ENCODE measurements at places on chromosomes 6 and 20.
A peak's percentile ranks its signal among the peaks of the same experiment; 100 is the strongest.

GRCh38 chr6:168050881-168051586 is 28.0 kb downstream of the FRMD1 start:
- DNase-seq = no peak

DNA sequence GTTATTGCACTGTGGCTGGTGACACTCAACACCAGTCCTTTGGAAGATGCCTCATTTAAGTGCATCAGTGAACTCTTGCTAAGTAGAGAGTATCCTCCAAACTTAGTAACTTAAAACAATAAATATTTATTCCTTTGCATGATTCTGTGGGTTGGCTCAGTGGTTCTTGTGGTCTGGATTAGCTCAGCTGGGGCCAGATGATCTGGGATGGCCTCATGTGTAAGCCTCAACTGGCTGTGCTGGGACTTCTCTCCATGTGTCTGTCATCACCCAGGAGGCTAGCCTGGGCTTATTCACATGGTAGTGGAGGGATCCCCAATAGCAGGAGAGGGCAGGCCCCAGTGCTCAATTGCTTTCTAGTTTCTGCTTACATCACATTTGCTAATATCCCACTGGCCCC is 8.3 kb downstream of the LRRN4 start:
- no peak for DNase-seq

DNA sequence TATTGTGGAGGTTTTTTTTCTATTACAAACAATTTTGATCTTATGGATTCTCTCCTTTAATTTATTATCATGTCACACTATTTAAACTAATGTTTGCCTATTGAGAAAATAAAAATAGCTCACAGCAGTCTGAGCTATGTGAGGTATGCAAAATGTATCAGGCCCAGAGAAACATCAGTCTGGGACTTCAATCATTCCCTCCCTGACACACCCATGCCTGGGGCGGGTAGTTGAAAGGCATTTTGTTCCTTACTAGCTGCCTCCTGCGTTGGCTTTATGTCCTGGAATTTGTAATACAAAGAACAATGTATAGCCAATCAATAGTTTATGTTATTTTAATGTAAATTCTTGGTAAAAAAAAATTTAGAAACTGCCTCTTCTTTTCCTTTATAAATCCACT is 403.3 kb downstream of the EPM2A start:
- no peak for DNase-seq

DNA sequence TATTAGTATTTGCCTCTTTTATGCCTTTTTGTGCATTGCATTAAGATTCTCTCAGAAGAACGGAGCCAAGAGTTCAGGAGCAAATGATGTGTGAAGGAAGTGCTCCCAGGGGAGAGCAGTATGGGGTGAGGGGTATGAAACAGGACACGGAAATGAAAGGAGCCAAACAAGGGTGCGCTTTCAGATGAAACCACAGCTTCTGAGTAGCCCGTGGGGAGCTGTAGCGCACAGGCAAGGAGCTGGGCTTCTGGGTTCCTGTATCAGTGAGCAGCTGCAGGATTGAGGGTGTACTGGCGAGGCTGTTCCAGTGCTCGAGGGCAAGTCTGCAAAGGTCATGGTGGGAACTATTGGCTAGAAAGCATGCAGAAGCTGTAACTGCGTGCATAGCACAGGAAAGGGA is 25.4 kb downstream of the ANKEF1 start:
- no peak for DNase-seq

DNA sequence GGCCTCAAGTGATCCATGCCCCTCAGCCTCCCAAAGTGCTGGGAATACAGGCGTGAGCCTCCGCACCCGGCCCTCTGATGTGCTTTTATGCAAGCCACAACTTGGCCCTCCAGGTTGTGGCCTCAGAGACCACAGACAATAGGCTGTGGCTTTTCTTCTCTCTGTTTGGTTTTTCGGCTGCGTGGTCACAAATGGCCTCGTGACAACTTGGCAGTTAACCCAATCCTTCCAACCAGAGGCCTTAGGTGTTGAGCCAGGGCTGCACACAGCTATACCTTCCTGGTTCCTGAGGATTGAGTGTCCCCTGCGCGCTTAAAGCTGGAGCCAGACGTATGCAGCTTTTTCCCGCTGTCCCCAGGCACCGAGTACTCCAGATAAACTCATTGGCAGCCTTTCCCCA is 6.3 kb upstream of the TGM3 start:
- no peak for DNase-seq

- DNase-seq = no peak
These were observed at the start of gene RIN2 for GRCh38 chr20:19758133-19758500. TSS of gene RIN2 (plus strand) at chr20:19758258. CDS start at chr20:19889602, 131,344 bp downstream.

DNA sequence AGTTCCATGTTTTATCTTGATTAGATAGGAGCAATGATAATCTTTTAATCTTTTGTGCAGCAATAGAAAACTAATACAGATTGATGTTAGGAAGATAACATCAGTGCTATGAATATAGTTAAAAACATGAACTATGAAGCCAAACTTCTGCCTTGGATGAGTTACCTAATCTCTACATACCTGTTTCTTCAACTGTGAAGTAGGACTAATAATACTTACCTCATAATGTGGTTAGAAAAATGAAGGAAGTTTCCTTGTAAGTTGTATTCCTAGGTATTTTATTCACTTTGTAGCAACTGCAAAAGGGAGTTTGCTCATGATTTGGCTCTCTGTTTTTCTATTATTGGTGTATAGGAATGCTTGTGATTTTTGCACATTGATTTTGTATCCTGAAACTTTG is 111.9 kb downstream of the FRK start:
- no peak for DNase-seq

DNA sequence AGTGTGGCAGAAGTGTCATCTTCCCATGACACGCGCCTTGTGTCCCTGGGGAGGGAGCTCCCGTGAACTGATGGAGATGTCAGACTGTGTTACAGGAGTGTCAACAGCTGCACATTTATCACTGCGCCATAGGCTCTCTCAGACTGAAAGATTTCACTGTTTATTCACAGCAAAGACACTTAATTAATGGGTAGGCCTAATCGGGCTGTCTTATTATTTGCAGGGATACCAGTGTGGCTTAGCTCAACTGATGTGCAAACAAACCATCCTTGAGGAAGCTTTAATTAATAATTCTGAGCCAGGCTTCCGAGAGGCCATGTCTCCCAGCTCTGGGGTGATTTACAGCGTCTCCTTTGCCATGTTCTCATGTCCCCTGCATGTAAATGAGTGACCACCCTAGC is 771.0 kb downstream of the QKI start:
- no peak for DNase-seq

DNA sequence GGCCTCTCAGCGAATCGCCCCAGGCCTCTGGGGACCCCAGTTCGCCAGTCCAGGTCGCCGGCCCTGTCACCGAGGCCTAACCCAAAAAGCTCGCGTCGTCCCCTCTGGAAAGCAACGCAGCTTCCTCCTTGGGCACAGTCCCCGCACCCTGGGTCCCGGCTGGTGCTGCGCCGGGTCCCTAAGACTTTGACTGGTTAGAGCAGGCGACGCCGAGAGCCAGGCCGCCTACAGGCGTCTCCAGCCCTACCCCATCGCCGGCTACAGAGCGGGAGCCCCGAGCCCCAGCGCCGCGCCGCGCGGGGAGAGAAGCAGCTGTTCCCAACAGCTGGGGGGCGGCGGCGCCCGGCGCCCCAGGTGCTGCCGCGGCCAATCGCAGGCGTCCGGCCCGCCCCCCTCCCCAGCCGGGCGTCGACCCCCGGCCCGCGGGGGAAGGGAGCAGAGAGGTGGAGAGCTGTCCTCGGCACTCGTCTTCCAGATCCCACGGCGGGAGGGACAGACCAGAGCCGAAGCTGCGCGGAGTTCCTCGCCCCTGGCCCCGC is 540 bp upstream of the RBM24 start:
- DNase-seq = peak; percentile 42

- DNase-seq = no peak
These were observed 59.6 kb upstream of the QKI start for GRCh38 chr6:163354761-163355425.
